ENCODE measurements at places on chromosomes 7 and 10. TPM values are rescaled to one million over a fixed set of nuclear protein-coding genes. Genes with fewer than 3 reads are reported as not detected.

DNA sequence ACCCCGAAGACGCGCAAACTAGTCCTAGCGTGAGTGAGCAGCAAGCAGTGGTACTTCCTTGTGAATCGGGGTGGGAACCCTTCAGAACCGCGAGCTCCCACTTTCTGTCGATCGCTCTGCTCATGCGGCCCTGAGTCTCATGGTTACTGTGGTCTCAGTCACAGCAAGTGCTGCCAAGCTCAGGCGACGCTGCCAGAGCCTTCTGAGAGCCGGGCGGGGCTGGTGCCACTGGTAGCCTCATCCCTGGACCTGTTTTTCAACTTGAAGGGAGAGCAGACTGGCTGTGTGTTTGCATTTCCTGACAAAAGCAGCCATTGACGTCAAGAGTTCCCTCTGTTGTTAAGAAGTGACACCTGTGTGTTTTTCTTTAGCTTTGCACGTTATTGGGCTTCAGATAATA, 32.9 kb upstream of the BHLHA15 start:
- DNase-seq = peak; percentile 71

DNA sequence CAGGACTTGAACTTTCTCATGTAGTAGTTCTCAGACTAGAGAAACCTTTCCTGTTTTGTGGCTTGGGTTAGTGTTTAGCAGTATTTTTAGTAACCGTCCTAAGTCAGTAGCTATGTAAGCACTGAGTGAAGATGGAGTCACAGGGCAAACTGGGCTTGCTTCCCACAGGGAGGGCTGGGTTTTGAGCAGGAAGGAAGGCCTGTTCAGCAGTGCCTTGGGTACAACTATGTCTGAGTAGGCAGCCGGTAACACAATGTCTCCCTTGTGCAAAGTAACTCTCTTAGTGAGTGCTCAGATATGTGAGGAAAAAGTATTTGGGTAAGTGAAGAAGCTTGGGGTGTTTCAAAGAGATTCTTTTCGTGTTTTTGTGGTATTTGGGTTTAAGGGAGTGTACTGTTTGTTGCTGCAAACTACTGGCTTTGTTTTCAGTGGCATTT, 96.4 kb downstream of the CCSER2 start:
- DNase-seq = peak; percentile 88

The TEX47 gene
- not detected for total RNA-seq

The GDF10 gene
- total RNA-seq = 0.89 TPM

DNA sequence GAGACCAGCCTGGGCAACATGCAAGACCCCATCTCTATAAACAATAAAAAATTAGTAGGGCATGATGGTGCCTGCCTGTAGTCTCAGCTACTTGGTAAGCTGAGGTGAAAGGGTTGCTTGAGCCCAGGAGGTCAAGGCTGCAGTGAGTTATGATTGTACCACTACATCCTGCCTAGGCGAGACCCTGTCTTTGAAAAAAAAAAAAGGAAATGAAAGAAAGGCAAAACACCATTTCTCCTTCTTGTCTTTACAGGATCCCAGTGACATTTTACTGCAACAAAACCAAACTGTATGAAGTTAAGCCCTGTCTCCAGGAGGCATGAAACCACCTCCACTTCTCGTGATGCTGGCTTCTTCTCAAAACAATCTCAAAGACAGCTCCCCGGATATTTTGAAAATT, 29.9 kb upstream of the PBLD start:
- no peak for DNase-seq

GRCh38 chr10:120969219-120969645, 118.1 kb downstream of the WDR11 start:
- DNase-seq = no peak

DNA sequence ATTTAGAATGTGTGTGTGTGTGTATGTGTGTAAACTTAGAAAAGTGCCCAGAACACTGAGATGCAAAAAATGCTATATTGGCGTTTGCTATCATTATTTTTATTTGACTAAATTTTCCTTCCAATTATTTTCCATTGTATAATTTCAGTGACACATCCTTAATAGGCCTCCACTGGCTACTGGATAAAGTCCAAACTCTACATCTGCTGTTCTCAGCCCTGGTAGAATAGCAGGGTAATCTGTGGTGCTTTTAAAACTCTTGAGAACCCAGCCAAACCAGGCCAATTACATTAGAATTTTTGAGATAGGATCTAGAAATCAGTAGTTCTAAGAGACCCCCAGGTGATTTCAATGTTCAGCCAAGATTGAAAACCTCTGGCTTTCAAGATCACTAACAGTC, 66.4 kb downstream of the ZNF503 start:
- no peak for DNase-seq

GRCh38 chr10:7070950-7071349, 339.9 kb downstream of the SFMBT2 start:
- no peak for DNase-seq

- peak; percentile 66 for DNase-seq
These were observed 652 bp downstream of the KAZALD1 start for GRCh38 chr10:101062232-101063049.

- DNase-seq = peak; percentile 33
These were observed 2.6 kb upstream of the ZNF503 start for GRCh38 chr10:75403939-75404814.

The CDK1 gene
- 1.5 TPM for total RNA-seq

GRCh38 chr10:70551971-70552422, 50.5 kb downstream of the PRF1 start:
- peak; percentile 59 for DNase-seq

- no peak for DNase-seq
These were observed 224.4 kb downstream of the NEBL start for GRCh38 chr10:20672741-20673140.

The C10orf105 gene
- total RNA-seq = 0.27 TPM

The ANKRD7 gene
- total RNA-seq = 0.53 TPM

The SVOPL gene
- not detected for total RNA-seq

The RFC2 gene
- total RNA-seq = 14.3 TPM

The EN2 gene
- total RNA-seq = 0.15 TPM

The PROSER2 gene
- total RNA-seq = 2.9 TPM

DNA sequence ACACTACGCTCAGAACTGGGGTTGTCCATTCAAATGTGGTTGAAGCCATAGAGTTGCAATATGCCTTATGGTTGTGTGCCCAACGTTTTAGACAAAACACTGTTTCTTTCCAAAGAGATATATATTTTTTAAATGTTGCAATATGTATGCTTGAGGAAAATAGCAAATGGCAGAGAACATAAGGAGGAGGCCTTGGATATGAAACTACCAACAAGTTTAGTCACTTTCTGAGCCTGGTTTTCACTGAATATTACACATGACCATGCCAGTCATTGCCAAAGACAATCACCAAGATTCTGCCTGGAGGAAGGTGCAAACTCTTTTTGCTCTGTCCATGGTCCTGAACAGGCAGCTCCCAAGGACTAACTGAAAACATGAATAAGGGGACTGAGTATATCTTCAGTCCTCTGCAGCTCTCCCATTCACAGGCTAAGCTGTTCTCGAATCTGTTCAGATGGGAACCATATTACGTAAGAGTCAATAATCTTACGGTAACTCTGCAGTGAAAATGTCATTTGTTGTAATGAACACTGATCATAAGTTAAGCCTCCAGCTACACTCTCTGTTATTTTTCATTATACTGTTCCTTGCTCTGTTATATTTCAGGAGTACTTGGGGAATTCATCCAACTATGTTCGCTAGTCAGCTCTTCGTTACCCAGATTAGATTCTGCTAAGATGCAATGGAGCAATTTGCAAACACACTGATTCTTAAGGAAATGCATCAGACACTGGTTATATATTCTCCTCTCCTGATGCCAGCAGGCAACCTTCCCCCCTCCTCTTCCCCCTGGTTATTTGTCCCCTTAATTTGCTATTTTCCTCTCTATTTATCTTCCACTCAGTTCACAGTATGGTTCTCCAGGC, 90.7 kb upstream of the C1QL3 start:
- no peak for DNase-seq

DNA sequence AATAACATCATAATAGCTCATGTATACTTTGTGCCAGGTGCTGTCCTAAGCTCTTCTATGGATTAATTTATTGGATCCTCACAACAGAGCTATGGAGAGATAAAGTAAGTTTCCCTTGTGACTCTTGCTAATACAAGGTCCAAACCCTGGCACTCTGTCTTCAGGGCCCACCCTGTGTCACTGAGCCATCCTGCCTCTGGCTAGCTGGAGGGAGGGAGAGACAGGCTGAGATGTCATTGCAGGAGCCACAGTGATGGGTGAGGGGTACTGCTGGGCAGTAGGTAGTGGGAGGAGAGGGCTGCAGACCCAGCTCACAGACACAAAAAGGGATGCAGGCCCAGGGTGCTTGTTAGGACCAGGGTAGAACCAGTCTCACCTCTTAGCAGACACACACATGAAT, 16.9 kb downstream of the GCK start:
- DNase-seq = no peak

All from left cardiac atrium (tissue), 4 donors.